ENCODE measurements at places on chromosomes 5 and 9. TPM values are rescaled to one million over a fixed set of nuclear protein-coding genes. Genes with fewer than 3 reads are reported as not detected.

CNTNAP3 gene
- total RNA-seq: 20.9 TPM

PCDHA11 gene
- 1.6 TPM for total RNA-seq

GZMA gene
- 1.4 TPM for total RNA-seq

ZNF169 gene
- total RNA-seq: 8.7 TPM

RNF44 gene
- total RNA-seq: 8.1 TPM

TLX3 gene
- total RNA-seq: 0.32 TPM

C1QTNF3 gene
- total RNA-seq: 87.9 TPM

GRAMD2B gene
- total RNA-seq: 39.4 TPM

BAAT gene
- not detected for total RNA-seq

DNA sequence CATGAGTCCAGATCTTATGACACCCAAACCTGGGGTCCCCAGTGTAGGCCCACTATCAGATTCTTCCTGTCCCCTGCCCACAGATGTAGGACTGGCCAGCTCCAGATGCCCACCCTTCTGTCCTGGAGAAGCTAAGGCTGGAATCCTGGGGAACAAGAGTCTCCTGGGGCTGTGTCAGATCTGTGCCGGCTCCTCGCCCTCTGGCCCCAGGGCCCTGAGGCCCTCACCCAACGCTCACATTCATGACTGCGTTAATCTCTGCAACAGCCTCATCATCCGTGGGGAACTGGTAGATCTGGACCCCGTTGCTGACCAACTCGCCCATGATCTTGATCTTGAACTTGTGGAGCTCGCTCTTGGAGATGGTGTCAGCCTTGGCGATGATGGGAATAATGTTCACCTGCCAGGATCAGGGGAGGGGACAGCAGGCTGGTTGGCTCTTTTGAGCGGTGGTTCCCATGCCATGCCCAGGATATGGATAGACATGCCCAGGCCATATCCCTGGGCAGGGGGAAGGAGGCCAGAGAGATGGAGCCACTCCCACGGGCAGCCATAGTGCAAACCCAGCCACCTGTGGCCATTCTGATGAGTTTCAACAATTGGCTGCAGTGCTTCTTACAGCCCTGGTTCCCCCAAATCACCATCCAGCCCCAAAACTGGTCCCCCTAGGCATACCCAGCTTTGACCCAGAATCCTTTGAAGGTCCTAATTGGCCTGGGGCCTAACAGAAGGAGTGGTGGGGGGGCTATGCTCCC, 14.6 kb downstream of the SEPTIN8 start:
- DNase-seq: no peak

GRCh38 chr9:110148891-110149290, 59.1 kb downstream of the C9orf152 start:
- no peak for DNase-seq

DNA sequence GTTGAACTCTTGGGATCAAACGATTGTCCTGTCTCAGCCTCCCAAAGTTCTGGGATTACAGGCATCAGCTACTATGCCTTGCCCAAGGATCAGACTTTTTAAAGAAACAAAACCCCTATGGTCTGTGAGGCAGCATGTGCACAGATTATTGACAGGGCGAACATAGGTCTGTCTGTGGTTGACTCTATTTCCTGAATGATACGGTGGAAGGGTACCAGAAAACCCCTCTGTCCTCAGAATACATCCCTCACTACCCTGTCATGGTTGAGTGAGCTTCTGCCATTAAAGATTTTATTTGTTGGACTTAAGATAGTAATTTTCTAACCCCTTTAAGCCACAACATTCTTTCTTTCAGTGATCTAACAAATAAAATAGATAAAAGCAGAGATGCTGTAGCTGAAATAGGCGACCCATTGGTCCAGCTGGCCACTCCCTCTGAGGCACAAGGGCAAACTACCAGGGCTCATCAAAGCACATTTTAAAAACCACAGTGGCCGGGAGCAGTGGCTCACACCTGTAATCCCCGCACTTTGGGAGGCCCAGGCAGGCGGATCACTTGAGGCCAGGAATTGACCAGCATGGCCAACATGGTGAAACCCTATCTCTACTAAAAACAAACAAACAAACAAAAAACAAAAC, 84.9 kb upstream of the ANKRD55 start:
- DNase-seq: no peak

GRCh38 chr5:18702821-18703220, 1068.6 kb downstream of the TAF11L14 start:
- DNase-seq: no peak

DNA sequence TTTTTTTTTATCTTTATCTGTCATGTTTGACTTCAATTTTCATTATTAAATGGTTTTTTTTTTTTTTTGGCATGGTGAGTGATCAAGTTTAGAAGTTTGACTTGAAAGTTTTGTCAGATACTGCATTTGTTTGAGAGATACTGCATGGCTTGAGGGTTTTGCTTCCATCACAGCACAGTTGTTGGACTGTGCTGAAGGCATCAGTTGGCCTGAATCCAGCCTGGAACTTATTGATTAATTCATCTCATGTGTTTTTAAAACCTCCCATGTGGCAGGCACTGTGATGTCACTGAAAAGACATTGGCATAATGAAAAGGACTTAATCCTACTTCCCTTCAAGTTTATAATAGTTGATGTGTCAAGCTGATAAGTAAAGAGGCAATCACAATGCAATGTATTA, 128.4 kb downstream of the FGF10 start:
- no peak for DNase-seq

DNA sequence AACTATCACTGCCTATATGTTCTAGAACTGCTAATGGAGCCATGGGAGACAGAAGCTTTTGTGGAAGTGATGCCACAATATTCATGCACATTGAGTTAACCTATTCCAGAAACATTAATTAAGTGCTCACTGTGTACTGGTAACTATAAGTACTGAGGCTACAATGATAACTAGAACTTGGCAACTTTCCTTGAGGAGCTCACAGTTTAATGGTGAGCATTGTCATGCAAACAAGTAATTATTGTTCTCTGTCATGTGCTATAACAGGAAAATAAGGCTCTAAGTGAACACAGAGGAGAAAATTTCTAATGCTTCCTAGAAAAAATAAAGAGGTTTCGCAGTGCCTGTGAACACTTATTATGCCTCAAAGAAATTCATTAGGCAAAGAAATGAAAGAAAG, 142.2 kb downstream of the BAAT start:
- no peak for DNase-seq

- DNase-seq: no peak
Measured at GRCh38 chr9:100126423-100126822, 27.4 kb downstream of the INVS start.

- DNase-seq: no peak
Measured at GRCh38 chr9:130570208-130570607, 9.2 kb upstream of the FUBP3 start.

DNA sequence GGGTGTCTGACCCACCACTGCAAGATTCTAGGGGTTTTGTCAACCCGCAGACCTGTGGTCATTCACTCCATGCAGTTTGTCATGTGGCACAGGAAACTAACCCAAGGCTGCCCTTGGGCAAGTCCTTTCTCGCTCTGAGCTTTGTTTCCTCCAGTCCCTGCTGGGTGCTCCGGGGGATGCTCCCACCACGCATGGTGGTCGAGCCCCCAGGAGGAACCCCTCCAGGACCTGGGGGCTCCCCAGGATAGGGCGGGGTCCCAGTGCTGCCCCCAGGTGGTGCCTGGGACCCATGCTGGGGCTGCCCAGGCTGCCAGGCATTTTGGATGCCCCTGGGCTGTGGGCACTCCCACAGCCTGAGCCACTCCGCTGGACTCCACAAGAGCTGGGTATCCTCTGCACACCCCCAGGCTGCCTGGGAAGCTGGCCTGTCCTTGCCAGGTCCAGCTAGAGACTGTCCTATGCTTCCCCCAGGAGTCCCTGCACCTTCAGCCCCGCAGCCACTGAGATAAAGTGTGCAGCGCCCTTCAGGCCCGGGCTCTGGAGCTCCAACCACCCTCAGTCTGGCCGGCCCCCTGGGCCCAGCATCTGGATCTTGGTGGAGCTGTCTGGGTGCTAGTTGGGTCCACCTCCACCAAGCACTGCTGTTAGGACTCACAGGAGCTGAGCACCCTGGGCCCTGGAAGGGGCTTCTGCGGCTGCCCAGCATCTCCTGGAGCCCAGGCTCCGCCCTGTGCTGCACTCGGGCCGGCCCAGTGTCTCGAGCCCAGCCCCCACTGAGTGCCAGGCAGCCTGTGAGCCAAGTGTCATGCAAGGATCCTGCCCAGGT, 104.3 kb downstream of the PHF2 start:
- DNase-seq: no peak

GRCh38 chr5:180119031-180119902, 47.7 kb upstream of the RNF130 start:
- no peak for DNase-seq

Measured in urinary bladder (tissue), 4 donors.